Mesenchymal stem cell (in vitro differentiated cells and primary cell): ENCODE measurements at places on chromosomes 2 and 18.
A peak's percentile ranks its signal among the peaks of the same experiment; 100 is the strongest.

DNA sequence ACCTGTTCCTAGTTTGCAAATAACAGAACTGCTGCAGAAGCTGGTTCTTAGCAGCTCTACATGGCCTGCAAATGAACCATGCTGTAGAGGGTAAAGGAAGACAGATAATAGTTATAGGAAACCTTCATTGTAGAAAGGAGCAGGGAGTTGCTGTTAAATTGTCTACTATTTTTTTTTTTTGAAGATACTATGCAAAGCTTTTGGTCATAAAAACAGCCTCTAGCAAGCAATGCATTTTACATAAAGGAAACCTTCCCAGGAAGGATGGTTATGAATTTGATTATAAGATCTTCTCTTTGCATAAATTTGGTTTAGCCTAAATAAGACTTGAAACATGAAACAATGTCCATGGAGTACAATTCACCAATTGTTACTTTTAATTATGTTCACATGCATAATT, 793.4 kb downstream of the SLC4A3 start:
- DNase-seq, result no peak

GRCh38 chr2:197426723-197427603, 7.9 kb downstream of the SF3B1 start:
- no peak for DNase-seq

DNA sequence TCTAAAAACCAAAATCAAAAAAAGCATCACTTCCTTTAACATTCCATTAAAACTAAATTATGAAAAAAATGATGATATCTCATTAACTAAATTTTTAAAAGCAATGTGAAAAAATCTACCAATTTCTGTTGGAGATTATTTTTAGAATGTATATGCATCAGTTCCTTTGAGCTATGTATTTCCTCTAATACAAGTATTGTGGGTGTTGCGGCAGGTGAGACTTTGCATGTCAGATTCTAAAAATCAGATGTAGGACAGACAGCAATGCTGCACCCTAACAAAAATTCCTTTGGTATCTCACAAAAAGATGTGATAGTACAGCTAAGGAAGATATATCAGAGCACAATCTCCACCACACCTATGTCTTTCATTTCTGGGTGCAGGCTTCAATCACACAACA, 6.8 kb downstream of the MBD2 start:
- DNase-seq, result no peak

DNA sequence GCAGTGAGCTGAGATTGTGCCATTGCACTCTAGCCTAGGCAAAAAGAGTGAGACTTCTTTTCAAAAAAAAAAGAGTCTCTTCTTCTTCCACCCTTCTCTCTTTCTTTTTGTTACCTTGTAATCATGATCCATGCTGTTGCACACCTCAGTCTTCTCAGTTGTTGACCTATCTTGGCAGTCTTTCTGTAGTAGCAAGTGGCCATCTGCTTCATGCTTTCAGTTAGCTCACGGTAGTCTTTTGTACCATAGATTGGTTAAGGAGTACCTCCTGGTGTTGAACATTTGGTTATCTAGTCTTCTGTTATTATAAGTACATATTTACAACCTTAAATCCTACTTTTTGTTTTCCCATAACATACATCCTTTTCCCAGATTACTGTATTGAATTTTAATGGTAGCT, 3.1 kb downstream of the GORASP2 start:
- no peak for DNase-seq

GRCh38 chr2:55012672-55013484, 37.4 kb downstream of the RTN4 start:
- no peak for DNase-seq

DNA sequence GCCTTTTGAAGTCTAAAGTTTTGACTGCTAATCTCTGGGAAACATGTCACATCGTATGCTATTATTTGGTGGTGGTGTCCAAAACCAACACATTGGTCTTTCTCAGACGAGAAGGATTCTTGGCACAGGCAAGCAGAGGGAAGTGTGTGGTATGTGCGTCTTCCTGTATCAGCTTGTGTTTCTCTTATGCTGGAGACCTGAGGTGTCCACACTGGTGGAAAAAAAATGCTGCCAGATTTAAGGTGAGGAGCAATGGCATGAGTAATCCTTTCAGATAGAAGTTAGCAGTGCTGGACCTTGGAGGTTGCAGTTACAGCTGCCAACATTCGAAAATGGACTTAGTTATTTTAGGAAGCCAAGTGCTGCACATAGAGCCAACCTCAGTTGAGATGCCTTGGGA, 11.7 kb upstream of the FHL2 start:
- DNase-seq, result no peak

- no peak for DNase-seq
These were observed 39.8 kb downstream of the VSNL1 start for GRCh38 chr2:17580319-17580715.

DNA sequence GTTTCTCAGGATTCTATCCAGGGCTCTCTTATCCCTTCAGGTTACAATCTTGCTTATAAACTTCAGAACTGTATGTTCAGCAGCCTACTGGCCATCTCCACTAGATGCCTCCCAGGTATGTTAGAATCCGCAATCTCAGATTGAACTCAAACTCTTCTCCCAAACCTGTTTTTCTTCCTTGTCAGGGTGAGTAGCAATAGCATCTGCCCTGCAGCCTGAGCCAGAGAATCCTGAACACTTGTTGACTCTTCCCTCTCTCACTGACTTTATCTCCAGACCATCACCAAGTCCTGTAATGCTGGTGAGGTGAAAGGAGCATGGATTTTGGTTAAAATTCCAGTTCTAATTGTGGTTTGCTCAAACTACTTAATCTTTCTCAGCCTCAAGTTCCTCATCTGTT, 82.6 kb upstream of the ALPP start:
- no peak for DNase-seq

- DNase-seq, result no peak
These were observed 53.9 kb downstream of the RTTN start for GRCh38 chr18:70151614-70152013.

GRCh38 chr2:33069894-33070651, 123.3 kb downstream of the LTBP1 start:
- DNase-seq, result peak; percentile 99

GRCh38 chr2:73128841-73129535, 16.2 kb upstream of the RAB11FIP5 start:
- no peak for DNase-seq

GRCh38 chr2:1656326-1656960, 87.9 kb downstream of the PXDN start:
- no peak for DNase-seq

DNA sequence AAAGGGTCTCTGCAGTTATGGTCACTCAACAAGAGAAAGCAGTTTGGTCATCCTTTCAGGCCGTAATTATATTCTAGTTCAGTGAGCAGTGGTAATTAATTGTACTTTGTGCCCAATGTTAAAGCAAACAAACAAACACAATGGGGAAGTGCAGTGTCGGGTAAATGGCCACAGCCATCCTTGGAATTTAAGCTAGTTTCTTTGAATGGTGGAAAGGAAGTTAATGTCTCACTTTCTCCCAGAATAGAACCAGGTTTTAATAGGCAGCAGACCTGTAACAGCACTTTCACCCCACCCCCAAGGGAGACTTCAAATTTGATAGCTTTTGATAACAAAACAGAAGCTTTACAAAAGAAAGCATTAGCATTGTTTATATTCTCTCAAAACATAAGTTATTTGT, 20.0 kb upstream of the ITGAV start:
- DNase-seq, result no peak

- no peak for DNase-seq
These were observed 31.9 kb downstream of the TWIST2 start for GRCh38 chr2:238879621-238880377.

DNA sequence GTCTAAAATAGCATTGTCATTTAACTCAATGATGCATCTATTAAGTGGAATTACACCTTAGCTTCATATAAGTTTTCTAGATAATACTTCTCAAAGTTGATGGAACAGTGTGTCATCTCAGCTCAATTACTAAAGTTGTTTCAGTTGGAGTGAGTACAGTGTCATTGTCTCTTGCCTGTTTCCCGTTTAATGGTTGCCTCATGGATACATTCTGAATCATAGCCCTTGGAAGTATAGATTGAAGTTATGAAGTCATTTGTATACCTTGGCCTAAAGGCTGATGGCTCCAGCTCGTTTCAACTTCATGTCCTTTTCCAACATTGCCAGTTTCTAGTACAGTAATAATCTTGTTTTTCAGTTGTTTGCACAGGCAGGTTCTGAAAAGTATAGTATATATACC, 130.5 kb upstream of the NOSTRIN start:
- peak; percentile 45 for DNase-seq
